Suppressor macrophage treated with lipopolysaccharide for 1 hour (primary cell): ENCODE measurements at places on chromosomes 3 and 15.

- no peak for DNase-seq
These were observed 68.9 kb downstream of the KLF15 start for GRCh38 chr3:126288314-126288713.

- DNase-seq = peak; percentile 21
These were observed 63.1 kb downstream of the POLQ start for GRCh38 chr3:121482660-121483059.

DNA sequence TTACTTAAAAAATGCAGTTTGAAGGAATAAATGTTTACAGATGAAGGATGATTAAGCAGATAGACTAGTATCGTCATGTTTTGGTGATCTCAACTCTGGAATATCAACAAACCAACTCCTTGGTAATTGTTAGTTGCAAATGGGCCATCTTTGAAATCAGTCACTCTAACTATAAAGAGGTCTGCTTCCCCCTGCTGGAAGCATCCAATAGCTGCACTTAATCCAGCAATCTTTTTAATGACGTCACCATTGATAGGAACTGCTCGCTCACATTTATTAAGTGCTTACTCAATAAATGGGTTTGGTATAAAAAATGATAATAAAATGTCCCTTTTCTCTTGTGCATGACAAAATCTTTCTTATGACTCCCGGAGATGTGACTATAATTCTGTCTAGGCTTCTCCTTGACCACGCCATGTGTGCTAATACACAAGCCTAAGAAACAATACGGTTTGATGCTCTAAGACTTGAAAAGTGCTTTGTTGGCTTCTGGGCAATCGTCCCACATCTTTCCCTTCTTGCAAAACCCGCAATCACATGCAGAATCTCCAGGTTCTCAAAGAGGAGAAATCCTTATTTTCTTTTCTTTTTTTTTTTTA is 227.6 kb upstream of the POU1F1 start:
- peak; percentile 72 for DNase-seq

- no peak for DNase-seq
These were observed 27.6 kb downstream of the ALS2CL start for GRCh38 chr3:46665763-46666452.

DNA sequence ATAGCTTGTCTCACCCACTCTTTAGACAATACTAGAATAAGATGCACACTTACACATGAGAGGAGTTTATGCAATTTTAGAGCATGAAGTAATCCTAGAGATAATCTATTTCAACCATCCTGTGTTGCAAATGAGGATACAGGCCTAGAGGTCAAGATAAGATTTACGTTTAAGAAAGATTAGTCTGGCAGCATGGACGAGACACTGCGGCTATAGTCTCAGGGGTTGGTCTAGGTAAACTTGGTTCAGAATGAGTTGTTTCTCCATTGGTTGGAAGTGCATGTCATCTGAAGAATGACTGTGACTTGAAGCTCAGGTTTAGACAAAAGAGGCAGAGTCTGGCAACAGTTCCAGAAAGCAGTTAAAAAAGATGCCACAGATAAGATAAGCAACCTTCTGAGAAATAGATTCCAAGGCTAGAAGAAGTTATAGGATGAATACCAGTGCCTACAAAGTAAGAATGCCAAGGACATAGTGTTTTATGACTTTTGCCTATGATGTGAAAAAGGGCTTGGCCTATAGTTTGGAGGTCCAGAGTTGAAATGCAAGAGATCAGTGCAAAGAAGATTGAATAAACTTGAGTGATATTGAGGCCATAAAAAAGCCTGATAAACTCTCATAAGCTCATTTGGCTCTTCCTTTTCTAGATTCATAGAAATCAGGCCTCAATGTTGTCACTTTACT is 631.0 kb downstream of the SQOR start:
- DNase-seq = no peak

- peak; percentile 21 for DNase-seq
These were observed 170.0 kb upstream of the NDN start for GRCh38 chr15:23857028-23857641.

- no peak for DNase-seq
These were observed 123.2 kb downstream of the AQP9 start for GRCh38 chr15:58261368-58261767.

DNA sequence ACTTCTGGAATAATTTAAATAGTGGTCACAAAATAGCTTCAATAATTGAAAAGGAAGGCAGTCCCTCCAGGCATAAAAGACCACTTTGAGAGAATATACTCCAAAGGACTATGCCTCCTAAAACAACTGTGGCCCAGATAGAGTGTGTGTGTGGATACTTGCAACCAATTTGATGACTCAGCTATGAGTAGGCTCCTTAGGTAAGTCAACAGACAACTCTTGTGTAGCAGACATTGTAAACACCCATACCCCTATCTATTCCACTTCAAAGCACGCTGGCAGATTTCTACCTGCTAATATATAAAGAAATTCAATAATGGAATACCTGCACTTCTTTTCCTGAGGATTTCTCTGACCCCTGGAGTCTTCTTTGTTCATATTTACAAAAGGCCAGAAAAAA is 254.5 kb downstream of the NEK10 start:
- DNase-seq = no peak

DNA sequence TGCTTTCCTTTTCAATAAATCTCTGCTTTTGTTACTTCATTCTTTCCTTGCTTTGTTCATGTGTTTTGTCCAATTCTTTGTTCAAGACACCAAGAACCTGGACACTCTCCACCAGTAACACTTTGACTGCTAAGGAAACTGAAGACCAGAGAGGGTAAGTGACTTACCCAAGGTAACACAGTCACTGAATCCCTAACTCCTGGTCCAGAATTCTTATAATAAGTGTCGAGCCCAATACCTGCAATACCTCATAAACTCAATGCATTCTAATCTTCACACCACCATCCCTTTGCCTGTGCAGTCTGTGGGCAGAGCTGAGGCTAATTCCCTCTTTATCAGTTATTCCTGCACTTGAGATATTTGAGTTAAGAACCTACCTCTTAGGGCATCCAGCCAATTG is 237.8 kb downstream of the UACA start:
- DNase-seq = no peak

DNA sequence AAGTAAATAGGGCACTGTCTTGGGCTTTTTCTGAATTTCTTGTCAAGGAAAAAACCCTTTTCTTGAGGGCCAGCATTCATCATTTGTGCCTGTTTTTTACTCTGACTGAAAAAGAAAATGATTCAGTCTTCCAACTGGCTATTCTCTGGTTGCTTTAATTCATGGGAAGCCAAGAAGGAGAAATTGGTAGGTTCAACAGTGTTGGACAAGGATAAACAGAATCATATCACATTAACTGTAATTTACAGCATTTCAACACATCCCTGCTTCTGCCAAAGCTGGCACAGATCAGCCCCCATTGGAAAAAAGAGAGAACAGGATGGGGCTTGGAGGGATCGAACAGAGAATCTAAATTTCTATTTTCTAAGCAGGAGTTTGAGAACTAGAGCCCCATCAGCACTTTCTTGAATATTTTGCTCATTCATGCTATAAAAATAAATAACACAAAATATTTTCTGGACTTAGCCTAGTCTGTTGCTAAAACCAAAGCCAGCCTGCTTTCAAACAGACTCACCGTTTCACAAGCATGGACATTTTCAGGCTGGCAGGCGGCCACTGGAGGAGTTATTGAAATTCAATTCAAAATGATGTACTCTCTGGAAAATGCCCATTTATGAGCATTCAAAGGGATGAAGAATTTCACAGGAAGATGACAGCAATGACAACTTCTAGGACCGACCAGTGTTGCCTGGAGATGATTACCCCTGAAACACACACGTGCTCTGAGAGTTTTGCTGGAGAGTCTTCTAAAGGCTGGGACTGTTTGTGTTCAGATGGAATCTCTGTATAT is 181.2 kb downstream of the WNT5A start:
- DNase-seq = no peak

DNA sequence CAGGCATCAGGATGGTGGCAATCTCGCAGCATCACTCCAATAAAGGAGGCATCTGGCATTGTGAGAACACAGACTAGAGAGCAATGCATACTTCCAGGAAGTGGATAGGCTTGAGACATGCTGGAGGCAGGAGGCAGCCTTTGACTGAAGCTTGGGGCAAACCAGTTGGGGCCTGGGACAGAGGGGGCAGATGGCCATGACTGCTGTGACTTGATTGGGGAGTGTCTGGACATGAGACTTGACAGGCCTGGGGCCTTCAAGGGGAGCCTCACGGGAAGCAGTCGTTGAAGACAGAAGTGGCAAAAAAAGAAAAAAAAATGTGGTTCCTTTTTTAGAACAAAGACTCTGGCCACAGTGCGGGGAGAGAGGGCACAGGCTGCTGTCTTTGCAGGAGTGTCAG is 44.7 kb upstream of the CHRNA7 start:
- no peak for DNase-seq

DNA sequence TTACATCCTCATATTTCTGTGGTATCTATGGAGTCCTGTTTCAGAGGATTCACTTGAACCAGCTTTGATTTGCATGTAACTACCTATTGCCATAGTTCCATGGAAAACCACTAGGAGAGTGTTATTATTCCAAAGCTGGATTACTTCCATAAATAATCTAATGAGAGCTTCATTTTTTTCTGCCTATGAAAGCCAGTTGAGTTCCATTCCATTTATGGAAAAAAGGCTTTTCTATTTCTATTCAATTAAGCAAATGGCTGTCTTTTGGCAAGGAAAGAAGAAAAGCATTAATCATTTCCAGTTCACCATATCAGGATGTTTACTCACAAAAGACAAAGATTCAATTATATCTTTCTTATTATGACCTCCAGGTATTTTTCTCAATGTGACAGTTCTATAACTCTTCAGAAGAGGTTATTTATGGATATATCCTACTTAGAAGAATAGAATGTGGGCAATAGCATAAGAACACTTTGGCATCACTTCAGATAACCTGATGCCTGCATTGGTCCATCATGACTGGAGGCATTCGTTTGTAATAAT is 259.9 kb upstream of the ZPLD1 start:
- no peak for DNase-seq

DNA sequence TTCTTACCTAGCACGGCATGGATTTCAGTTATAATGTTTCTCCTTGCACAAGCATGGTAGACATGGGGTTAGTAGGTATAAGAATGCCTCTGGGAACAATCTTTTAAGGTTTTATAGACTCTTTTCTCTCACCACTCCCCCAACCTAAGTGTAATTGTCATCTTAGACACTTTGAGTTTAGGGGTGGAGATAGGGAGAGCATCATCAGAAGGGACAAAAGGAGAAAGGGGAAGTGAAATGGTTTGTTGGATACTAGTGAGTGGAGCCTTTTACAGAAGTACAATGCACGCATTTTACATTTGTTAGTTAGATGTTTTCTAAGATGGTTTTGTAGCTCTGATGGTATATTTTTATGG is 189.2 kb downstream of the TP63 start:
- no peak for DNase-seq

- no peak for DNase-seq
These were observed 88.0 kb downstream of the RPLP1 start for GRCh38 chr15:69540622-69541021.

- no peak for DNase-seq
These were observed 67.1 kb downstream of the ATP2B2 start for GRCh38 chr3:10437995-10438901.

DNA sequence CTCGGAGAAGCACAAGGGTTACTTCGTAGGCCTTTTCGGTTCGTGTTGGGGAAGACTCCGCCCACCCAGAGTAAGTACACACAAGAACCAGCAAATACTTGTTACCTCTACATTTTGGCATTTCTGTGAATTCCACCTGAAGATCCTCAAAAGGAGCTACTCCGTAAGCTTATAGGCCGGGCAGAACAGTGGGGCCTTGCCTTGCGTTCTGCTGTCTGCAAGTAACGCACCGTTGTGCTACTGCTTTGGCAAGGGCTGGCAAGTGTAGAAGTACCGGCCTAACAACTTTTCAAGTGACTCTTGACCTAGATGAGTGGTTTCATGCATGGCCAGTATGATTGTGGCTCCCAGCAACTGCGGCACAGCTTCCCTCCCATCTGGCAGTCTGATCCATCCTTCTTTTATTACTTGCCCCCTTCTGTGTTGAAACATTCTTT is 6.4 kb upstream of the DNAAF4 start:
- no peak for DNase-seq
